ENCODE measurements at places on chromosomes 6 and 20.

DNA sequence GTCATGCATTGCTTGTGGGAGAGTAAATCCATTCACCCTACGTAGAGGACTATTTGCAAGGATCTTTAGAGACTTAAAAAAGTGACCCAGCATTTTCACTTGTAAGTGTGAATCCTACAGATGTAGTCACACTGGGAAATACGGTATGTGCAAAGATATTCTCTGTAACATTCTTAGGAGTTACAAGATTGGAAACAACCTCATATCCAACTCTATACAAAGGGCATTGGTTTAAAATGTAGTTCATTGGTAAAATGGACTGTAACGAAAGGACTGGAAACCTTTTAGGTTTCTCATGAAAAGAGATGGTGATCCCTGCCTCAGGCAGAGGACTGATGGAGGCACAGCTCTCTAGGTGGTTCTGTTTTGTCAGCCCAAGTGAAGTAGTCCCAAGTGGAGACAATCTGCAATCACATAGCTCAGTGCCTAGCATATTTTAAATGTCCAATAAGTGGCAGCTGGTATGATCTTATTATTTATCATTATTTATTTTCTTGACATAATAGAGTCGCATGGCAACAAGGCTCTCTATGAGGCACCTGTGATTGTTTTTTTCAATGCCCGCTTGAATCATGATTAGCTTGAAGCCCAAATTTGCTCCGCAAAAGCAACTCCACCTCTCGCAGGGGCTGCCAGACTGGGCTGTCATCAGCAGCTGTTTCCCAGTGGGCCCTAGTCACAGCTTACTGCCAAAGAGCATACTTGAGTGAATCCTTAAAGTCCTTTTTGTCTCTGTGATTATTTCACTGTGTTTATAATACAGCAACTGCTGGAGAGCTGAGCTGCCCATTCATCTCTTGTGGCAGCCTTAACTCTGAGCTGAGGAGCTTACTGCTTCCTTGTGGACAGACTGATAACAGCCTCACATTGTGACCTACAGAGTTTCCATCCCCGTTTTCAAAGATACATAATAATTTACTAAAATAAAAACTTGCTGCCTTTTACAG lies 19.8 kb upstream of the ENPP1 start:
- DNase-seq: no peak

GRCh38 chr6:157631412-157631811 lies 191.6 kb upstream of the SNX9 start:
- no peak for DNase-seq

DNA sequence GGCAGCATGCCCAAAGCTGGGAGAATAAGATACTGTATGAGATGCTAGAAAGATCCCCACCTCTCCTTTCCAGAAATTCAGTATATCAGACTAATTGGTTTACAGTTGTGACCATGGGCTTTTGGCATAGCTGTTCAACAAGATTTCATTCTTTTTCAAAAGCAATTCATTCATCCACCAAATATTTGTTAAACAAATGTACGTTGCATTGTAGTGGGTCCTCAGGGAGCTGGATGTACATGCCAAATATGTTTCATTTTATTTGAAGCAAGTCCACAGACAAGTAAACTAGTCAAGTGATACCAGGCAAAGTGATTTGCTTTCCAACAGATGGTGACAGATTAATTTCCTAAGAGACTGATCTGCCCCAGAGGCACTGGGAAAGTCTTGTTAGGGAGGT lies 85.8 kb upstream of the ESR1 start:
- no peak for DNase-seq

DNA sequence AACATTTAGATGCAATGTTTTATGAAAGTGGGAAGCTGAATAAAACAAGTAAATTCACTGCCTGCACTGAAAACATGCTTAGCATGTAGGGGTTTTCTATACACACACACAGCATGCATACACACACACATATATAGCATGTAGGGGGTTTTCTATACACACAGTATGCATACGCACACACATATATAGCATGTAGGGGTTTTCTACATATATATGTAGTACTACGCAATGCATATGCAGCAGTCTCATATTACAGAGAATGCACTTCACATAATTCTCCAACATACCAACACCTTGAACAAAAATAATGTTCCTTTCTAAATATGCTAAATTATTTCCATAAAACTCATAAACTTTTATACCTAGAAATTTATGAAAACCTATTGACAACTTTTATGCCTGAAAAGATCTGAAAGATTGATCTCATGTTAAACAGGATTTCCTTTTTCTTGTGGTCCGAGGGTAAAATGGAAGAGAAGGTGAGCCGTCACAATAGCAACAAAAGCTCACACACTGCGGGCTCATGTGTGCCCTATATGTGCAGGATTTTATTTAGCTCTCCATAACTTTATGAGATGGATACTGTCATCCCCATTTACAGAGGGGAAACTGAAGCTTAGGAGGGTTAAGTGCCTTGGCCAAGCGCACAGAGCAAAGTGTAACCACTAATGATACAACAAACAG lies 81.9 kb upstream of the TULP1 start:
- no peak for DNase-seq

- DNase-seq: peak; percentile 44
Observed at GRCh38 chr6:53894091-53894490, 99.3 kb downstream of the LRRC1 start.

- DNase-seq: no peak
Observed at GRCh38 chr6:14567842-14568241, 450.3 kb downstream of the CD83 start.

- DNase-seq: no peak
Observed at GRCh38 chr20:37560629-37561028, 33.0 kb upstream of the BLCAP start.

DNA sequence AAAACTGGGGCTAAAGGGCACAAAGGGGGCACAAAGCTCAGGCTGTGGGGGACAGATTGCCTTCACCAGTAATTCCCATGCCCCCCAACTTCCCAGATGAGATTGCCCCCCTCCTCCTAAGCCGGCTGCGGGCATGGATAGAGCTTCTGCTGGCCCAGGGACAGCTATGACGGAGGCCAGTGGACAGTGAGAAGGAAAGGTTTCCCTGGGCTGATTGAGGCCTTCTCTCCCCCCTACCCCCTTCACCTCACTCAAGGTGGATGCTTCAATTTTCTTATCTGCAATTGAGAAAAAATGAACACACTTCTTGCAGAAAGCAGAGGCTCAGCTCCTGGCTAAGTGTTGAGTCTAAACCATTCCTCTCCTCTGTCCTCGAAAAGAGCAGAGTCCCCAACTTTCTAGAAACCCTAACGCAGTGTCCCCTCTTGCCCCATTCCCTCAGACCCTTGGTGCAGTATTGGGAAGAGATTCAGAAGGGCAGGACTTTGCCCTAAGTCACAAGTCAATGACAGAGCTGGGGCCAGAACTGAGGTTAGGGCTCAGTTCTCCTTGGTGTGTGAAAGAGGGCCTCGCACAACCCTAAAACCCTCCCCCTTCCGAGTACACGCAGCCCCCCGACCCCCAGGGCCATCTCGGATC lies 808 bp downstream of the SDC4 start:
- no peak for DNase-seq

DNA sequence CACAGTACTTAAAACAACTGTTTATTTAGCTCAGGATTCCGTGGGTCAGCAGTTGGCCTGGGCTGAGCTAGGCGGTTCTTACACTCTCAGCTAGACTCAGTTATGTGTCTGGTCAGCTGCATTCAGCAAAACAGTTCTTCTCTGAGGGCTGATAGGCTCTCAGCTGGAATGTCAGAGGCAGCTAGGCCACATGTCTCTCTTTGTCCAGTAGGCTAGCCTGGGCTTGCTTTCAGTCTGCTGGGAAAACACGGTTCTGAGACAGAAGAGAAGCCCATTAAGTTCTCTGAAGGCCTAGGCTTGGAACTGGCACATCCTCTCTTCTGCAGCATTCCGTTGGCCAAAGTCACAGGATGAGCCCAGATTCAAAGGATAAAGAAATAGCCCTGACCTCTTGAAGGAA lies 65.6 kb downstream of the TULP4 start:
- DNase-seq: no peak

DNA sequence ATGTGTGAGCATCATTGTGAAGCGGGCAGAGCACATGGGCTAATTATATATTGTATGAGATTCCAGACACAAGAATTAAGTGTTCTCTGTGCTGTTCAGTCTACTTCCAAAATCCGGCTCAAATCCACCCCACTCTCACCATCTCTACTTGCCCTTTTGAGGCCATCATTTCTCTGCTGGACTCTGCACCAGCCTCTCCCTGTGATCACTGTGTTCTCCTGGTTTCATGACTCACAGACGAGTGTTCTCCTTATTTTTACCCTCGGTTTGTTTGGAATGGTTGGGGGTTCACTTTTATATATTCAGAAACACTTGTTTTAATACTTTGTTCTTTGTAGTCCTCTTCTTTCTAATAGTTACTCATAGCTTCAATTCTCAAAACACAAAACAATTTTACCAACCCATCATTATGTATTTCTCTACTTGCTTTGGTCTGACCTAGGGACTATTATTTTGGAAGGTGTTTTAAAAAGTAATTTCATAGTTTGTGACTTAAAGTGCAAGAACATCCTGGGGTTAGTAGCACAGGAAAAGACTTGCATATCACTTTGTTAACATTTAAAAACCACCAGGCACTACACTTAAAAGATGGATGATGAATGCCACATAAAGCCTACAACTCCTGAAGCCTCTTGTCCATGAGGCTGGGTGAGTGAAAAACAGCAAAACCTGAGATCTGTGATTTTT lies 82.7 kb downstream of the UST start:
- DNase-seq: no peak

DNA sequence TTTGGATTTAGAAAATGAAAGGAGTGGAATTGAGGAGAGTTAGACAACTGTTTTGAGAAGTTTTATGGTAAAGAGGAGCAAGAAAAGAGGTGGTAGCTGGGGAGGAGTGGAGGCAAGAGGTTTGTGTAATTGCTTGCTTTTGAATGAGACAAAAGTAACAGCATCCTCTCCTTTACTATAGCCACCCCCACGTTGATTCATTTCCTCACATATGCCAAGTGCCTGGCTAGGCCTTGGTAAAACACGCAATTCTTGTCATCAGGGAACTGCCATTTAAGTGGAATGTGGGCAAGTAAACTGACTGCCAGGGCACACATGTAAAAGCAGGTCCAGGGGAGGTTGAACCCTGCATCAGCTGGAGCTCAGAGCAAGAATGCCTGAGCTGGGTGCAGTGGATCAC lies 4.1 kb downstream of the MTRES1 start:
- DNase-seq: no peak

DNA sequence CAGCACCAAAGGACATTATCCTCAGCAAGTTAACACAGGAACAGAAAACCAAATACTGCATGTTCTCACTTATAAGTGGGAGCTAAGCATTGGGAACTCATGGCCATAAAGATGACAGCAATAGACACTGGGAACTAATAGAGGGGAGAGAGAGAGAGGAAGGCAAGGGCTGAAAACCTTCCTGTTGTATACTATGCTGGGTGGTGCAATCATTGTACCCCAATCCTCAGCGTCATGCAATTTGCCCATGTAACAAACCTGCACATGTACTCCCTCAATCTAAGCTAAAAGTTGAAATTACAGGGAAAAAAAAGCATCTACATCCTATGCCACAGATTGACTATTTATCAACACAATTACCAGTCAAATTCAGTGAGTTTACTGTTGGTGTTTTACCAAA lies 20.0 kb upstream of the VNN1 start:
- DNase-seq: no peak

- DNase-seq: no peak
Observed at GRCh38 chr6:18481870-18482269, 94.7 kb downstream of the RNF144B start.

GRCh38 chr20:52305858-52306257 lies 114.3 kb upstream of the ZFP64 start:
- DNase-seq: no peak
